GF-D8 (cell line): ENCODE measurements at places on chromosomes 13 and 19.
A peak's percentile ranks its signal among the peaks of the same experiment; 100 is the strongest.

- no peak for DNase-seq
Observed at GRCh38 chr13:32261567-32261966, 53.6 kb downstream of the ZAR1L start.

DNA sequence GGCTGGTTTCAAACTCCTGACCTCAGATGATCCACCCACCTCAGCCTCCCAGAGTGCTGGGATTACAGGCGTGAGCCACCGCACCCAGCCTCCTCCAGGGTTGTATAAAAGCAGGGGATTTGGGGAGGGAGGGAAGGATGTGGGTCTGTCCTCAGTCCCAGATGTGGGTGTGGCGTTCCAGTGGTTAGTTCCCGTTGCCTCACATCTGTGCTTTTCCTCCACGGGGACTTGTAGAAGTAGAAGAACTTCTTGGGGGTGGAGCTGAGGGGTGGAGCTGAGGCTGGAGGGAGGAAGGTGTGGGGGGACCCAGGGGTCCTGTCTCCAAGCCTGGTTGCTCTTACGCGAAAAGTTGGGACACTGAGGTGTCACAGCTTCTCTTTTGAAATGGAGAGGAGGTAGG, 514 bp upstream of the MCEMP1 start:
- DNase-seq = peak; percentile 96

GRCh38 chr19:3644351-3645066, 17.9 kb upstream of the CACTIN start:
- no peak for DNase-seq

GRCh38 chr13:106318941-106319411, 216.5 kb downstream of the EFNB2 start:
- DNase-seq = no peak

DNA sequence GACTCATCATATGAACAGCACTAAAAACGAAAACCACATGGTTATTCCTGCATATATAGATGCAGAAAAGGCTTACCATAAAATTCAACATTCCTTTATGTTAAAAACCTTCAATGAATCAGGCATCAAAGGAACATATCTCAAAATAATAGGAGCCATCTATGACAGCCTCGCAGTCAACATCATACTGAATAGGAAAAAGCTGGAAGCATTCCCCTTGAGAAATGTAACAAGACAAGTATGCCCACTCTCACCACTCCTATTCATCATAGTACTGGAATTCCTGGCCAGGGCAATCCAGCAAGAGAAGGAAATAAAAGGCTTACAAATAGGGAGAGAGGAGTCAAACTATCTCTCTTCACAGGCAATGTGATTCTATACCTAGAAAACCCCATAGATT, 179.6 kb upstream of the HTR2A start:
- DNase-seq = no peak
